ENCODE measurements at places on chromosomes 2 and 18.

GRCh38 chr18:45248240-45248903 lies 366.9 kb upstream of the SLC14A2 start:
- peak; percentile 27 for DNase-seq

GRCh38 chr2:55168221-55169154 lies 63.6 kb downstream of the CLHC1 start:
- DNase-seq: peak; percentile 76

- DNase-seq: no peak
These were observed 168.1 kb upstream of the ID2 start for GRCh38 chr2:8513601-8514273.

- no peak for DNase-seq
These were observed 230.4 kb upstream of the AGAP1 start for GRCh38 chr2:235263205-235264120.

- DNase-seq: peak; percentile 63
These were observed 756 bp downstream of the ABI2 start for GRCh38 chr2:203328760-203329540.

GRCh38 chr2:446963-447530 lies 159.2 kb upstream of the ALKAL2 start:
- DNase-seq: no peak

DNA sequence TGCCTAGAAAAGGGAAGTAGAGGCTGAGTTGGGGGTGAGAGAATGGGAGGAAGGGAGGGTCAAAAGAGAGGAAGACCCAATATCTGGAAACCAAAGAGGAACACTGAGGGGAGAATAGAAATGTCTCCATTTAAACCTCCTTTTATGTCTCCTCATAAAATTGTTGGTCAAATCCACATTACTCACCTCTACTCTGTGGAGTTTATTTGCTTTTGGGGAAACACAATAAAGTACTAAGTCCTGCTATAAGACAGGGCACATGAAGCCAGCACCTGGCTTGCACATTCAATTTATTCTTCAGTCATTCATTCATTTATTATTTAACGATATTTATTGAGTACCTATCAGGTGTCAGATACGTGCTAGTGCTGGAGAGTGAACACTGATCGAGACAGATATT lies 60.3 kb upstream of the NFE2L2 start:
- no peak for DNase-seq

DNA sequence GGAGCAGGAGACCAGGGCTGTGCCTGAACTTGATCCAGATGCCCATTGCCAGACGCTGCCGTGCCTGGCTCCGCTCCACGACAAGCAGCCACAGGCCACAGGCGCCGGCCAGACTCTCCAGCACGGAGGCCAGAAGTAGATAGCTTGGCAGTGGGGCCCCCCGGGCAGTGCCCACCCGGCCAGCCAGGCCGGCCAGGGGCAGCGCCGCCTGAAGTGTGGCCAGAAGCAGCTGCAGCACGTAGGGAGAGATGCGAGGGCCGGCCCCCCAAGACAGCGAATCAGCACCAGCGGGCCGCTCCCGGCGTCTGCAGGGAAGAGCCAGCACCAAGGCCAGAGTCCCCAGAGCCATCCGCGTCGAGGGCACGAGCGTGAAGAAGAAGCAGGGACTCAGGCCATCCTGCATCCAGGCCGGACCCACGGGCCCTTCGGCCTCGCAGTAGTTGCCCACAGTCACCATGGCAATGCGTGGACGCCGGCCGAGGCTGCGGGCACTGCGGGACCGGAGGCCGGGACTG lies 484 bp downstream of the ABCB6 start:
- peak; percentile 88 for DNase-seq

- no peak for DNase-seq
These were observed 40.7 kb upstream of the CABLES1 start for GRCh38 chr18:23094411-23095190.

DNA sequence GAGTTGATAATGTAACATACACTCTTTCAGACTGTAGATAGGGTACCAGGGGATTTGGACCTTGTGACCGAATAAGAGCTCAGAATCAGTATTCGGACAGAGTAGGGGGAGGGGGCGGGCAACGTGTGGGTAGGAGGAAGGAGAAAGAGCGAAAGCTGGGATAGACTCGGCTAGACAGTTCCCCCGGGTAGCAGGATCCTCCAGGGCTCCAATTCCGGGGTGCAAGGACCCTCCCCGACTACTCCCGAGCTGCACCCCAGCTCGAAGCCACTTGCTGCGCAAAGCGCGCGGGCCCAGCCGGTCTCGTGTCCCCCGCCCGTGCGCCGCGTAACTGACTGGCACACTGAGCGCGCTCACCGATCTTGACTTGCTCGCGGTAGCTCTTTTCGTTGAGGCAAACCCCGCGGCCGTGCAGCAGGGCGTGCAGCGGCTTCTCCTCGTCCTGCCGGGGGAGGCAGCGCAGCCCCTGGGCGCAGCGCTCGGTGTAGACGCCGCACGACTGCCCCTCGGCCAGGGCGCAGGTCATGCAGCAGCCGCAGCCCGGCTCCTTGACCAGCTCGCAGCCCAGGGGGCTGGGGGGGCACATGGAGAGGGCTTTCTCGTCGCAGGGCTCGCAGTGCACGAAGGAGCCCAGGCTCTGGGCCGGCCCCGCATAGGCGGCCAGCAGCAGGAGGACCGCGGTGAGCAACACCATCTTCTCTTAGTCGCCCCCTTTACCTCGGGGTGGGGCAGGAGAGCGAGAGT lies 1.1 kb downstream of the IGFBP5 start:
- DNase-seq: peak; percentile 56

- DNase-seq: peak; percentile 7
These were observed 470.8 kb upstream of the TNP1 start for GRCh38 chr2:217330647-217331046.

DNA sequence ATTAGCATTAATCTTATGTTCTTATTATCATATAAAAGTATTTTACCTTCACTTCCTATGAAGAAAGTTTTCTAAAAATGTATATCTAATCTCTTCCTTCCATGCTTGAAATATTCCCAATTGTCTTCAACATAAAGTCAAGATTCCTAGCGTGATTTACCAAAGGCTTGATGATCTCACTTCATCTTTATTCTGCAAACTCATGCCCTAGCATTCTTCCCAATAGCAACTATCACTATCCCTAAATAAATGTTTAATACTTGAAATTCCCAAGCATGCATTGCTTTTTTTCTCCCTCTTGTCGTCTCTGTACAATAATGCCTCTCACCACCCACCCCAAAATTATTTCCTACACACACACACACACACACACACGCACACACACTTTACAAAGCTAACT lies 125.8 kb downstream of the VWC2L start:
- no peak for DNase-seq

DNA sequence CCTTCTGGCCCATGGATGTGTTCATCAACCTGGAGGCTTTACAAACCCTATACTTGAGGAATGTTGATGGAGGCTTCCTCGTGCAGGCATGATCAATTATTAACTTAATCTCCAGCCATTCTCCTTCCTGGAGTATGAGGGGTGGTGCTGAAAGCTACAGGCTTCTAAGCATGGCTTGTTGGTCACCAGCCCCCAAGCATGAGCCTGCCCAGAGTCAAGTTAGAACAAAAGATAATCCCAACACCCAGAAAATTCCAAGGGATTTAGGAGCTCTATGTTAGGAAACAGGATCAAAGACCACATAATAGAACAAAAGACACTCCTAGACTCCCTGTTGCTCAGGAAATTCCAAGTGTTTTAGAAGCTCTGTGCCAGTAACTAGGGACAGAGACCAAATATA lies 63.1 kb downstream of the FAM171B start:
- no peak for DNase-seq

- no peak for DNase-seq
These were observed 57.4 kb upstream of the COL3A1 start for GRCh38 chr2:188916736-188917135.

DNA sequence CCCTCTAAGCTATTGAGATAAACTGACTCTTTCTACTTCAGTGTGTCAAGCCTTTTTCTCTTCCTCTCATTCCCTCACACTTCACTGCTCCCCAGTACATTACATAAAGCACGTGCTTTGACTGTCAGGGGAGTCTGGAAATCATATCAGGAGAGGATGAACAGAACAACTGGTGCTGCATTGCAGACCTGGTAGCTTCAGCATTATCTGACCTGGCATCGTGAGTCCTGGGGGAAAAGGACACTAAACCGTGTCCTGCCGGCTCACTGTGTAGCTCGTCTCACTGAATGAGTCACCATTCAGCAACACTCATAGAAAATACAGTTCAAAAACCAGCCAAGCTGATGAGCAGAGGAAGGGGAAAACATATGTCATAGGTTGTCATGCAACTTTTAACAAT lies 108.5 kb upstream of the UNC80 start:
- no peak for DNase-seq

GRCh38 chr18:57205641-57206040 lies 58.8 kb downstream of the BOD1L2 start:
- no peak for DNase-seq

DNA sequence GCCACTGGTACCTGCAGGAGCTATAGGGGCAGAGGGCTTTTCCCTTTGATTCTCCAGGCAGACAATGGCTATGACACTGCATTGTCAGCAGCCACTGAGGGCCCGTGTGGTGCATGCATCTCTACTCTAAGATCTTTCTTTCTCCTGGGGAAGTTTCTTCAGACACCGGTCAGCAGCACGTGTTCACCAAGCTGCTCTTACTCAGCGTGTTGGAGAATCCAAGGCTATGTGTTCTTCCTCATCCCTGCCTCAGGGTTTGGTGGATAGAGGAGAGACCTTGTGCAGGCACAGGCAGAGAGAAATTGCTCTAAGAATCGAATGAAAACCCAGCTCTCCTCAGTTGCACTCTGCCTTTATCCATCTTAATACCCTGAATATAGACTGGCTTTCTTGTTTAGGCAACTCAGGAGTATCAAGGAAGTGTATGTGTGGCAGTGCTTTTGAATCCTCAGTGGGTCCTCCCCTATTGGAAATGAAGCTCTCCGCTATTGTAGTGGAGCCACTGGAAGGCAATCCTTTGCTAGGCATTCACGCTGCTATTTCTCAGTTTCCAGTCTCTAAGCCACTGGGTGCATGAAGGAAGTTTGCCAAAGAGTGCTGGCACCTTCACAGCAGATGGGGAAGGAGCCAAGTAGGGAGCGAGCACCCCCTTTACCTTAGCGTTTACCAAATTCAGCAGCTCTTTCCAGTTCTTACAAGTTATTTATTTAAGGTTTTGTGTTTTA lies 86.9 kb upstream of the EML6 start:
- no peak for DNase-seq

GRCh38 chr2:136765256-136766072 lies at the start of gene THSD7B:
Gene THSD7B, plus strand, starts transcription at chr2:136765545. Its CDS starts 116,634 bp downstream, at chr2:136882179.
- DNase-seq: no peak

DNA sequence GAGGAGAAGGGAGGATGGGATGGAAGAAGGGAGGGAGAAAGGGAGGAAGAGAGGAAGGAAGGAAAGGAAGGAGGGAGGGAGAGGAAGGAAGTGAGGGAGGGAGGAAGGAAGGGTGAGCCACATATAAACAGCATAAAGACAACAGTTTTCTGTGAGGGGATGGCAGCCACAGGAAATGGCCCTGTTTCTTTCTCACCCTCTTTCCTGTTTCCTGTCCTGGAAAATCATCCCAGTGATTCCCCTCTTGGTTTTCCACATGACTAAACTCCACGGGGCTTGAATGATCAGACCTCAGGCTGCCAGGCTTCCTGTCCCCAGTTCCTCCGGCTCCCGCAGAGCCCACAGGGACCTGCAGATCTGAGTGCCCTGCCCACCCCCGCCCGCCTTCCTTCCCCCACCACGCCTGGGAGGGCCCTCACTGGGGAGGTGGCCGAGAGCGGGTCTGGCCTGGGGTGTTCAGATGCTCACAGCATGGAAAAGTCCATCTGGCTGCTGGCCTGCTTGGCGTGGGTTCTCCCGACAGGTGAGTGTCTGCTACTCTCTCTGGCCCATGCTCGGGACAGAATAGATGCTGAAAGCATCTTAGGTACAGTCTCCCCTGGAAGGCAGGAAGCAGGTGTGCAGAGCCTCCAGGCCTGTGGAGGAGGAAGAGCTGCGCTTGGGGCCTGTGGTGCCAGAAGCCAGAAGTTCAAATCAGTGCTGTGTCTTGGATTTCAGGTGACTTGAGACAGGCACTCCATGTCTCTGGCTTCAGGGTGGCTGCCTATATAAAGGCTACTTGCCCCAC lies at the start of gene SIGLEC15:
TSS of gene SIGLEC15 (plus strand) at position 418 of the 787 bp plus-strand sequence. CDS start at position 472, 54 bp downstream.
- DNase-seq: no peak

DNA sequence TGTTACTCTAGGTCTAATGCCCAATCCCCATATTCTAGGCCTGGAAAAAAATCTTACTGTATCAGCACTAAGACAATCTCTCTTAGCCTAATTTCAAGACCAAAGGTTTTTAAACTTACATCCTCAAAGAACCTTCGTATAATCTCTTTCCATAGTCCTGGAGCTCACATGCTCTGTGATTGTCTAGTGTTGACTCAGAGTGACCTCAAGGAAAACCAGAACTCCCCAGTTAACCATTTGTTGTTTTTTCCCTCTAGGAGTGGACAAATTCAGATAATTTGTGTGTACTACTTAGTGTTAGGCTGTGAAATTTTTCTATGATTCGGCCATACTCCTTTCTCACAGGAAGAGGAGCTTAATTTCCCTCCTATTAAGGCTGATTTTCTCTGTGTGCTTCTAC lies 536.1 kb downstream of the SLC4A3 start:
- no peak for DNase-seq

DNA sequence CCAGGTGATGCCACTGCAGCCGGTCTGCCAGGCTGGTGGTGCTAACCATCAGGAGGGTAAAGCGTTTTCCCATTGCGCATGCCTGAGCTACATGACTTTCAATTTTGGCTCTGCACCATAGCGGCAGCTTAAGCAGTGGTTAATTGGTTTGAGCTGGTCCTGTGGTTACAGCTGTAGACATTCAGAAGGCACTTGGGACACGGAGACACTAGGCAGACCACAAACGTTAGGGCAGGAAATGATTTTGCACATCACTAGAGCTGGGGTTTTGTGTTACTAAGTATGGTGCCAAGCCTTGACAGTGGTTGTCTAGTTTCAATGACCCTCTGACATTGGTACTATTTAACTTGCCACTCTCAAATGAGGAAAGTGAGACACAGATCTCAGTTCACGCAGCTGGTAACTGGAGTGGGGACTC lies 28.9 kb upstream of the CNOT11 start:
- DNase-seq: no peak

DNA sequence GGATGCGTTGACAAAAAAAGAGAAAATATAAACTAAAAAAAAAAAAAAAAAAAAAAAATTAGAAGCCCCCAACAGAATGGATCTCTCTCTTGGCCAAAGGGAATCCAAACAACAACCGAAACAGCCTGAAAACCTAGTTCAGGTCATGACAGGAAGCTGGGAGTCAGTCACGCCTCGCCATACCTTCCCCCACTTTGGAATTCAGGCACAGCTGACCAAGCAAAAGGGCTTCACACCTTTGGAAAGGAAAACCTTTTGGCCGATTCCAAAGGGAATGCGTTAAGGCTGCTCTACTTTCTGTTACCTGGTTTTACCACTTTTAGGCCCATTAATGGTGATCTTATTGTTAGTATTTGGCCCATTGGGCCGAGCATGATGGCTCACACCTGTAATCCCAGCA lies 17.9 kb upstream of the RMC1 start:
- no peak for DNase-seq

GRCh38 chr2:46179037-46179621 lies 118.1 kb upstream of the EPAS1 start:
- peak; percentile 18 for DNase-seq

GRCh38 chr2:164842624-164842966 lies 972 bp upstream of the COBLL1 start:
- DNase-seq: no peak

All from erythroblast (primary cell).